CD4-positive, alpha-beta T cell (primary cell): ENCODE measurements at places on chromosomes 7 and 10. TPM values are rescaled to one million over a fixed set of nuclear protein-coding genes. Genes with fewer than 3 reads are reported as not detected.

GRCh38 chr10:71143610-71144009, 68.8 kb upstream of the UNC5B start:
- DNase-seq, result no peak

- DNase-seq, result no peak
Measured at GRCh38 chr10:102324061-102324460, 71.4 kb upstream of the NFKB2 start.

DNA sequence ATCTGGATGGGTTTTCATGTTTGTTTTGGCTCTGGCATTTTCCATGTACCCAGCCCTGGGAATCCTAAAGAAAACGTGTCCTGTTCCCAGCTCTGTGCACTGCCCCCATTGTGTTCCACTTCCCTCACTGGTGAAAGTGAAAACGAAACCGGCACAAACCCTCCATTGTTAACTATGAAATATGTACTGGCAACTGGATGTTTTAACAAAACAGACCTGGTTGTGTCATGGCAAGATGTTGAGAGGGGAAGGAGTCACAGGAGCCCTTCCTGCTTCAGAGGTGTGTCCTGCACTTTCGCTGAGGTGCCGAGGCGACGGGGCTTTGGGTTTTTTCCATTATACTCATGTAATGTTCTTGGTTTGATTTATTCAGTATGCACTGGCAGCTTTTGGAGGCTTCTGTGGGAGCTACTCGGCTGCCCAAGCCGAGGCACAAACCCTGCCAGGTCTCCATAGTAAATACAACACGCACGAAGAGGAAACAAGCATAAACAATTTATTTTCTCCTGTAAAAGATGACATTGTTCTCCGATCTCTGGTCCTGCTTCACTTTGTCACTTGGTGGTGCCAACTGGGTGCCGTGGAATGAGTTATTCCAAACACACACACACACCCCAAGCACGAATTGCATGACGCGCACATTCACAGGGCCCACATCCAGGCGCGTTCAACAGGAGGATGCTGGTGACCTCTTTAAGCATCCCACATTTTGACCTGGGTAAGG, 118.2 kb downstream of the CDK6 start:
- peak; percentile 42 for DNase-seq

DNA sequence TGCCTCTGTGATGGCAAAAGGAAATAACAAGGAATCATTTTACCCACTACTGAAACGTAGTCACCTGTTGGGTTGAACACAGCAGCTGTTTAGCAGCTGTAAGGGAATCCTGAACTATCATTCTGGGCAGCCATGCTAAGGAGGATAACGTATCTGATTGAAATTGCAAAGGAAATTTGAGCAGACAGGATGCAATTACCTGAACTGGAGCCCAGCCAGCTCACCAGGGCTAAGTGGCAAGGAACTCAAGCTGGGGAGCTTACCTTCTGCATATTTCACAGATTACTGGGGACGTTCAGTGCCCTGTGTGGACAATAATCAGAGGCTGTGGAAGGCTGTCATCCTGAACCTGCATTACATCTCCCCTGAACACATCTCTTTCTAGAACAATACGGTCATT, 650.5 kb downstream of the SORCS3 start:
- DNase-seq, result no peak

The SPDYE2B gene
- total RNA-seq, result not detected

The JCAD gene
- total RNA-seq, result not detected

The GSTO2 gene
- 1.2 TPM for total RNA-seq

The WNT8B gene
- not detected for total RNA-seq

The FAM25A gene
- not detected for total RNA-seq

The NOS3 gene
- 3.9 TPM for total RNA-seq

The C10orf53 gene
- total RNA-seq, result not detected

The CYP3A4 gene
- not detected for total RNA-seq

The WDFY4 gene
- total RNA-seq, result 2.5 TPM

The ACBD7 gene
- total RNA-seq, result 0.47 TPM

The NKX2-3 gene
- not detected for total RNA-seq

The GNAT3 gene
- total RNA-seq, result not detected
